ENCODE measurements at places on chromosomes 7 and 10.

DNA sequence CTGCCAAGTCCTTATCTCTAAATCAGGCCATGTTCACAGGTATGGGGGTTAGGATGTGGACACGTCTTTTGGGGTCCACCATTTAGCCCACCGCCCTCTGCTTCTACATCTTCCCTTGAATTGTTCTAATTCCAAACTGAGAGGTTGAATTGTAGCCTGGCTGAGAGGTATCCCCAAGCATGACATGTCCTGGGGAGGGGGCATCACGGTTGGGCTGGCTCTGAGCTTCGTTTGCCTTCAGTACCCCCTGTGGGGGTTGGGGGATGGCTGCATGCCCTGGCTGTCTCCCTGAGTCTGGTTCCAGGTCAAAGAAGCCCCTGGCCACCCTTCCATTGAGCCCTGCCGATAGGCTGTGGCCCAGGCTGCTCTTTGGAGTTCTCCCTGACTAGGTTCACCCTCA lies 204.6 kb downstream of the GLRX3 start:
- DNase-seq = no peak

DNA sequence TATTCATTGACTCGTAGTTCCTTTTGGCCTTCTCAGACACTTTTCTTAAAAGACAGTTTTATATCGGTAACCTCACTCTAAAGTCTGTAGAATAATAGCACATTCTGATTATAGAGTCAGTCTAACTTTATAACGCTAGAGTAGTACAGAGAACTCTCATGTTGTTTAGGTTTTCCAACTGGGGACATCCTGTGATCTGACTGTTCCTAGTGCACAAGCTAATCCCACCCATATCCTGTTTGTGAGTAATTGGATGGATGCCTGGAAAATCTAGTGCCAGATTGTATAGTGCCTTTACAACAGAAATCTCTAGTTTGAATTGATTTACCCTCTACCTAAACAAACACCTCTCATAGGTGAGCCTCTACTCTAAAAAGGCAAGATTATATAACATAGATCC lies 107.4 kb downstream of the ZEB1 start:
- no peak for DNase-seq

DNA sequence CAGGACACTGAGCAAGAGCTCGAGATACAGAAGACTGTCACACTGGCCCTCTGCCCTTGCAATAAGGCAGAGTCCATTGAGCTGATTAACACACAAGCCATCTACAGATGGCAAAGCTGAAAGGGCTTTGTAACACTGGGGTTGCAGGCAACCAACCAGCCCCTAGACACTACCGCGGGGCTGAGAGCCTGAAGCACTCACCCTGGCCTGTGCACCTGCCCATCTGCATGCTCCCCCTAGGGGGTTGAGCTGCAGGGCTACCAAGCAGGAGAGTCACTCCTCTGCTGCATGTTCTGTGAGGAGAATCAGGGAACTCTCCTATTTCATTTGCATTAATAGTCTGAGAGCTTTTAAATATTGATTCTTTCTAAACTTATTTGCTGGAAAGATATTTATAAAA lies 128.1 kb upstream of the VIPR2 start:
- no peak for DNase-seq

DNA sequence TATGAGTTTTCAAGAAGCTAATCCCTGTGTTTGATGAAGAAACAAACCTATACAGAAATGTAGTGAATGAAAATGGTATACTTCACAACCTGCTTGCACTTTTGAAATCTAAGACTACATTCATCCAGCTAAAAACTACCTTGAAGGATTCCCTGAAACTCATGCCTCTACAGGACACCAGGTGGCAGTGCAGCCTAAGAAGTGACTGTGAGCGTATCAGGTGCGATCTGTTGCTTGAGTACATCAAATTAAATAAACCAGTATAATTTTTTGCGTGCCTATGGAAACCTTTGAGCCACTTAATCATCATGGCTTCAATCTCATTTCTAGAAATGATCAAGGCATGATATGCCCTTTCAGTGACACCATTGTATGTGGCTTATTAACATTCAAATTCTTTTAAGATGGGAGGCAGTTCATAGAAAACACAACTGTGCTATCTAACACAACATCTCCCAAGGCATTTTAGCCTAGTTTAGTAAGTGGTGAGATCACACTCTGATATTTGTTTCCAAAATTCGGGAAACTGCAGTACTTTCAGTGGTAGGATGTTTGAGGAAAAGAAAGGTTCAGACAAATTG lies 57.4 kb downstream of the PPP1R17 start:
- DNase-seq = no peak

GRCh38 chr7:116357781-116358670 lies 141.5 kb upstream of the CAV2 start:
- DNase-seq = no peak

DNA sequence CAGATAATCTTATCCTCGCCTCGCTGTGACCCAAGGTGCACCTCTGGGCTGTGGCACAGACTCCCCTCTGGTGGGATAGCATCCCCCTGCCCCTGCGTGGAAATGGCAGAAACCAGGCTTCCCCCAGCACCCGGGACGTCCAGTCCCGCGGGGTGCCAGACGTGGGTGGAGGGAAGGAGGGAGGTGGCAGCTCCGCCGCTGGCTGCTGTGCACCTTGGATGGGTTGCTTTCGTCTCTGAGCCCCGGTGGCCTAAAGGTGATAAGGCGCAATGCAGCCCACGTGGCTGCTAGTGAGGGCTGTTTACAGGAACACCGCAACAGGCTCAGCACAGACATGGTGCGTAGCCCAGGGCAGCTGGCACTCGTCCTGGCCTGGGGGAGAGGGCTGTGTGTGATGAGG lies 13.6 kb upstream of the PDGFA start:
- DNase-seq = no peak

- no peak for DNase-seq
These were observed 112.3 kb downstream of the CFTR start for GRCh38 chr7:117592011-117592635.

- peak; percentile 93 for DNase-seq
These were observed 356 bp upstream of the NDUFB2 start for GRCh38 chr7:140696024-140696679.

GRCh38 chr10:93771354-93771753 lies 13.6 kb downstream of the LGI1 start:
- DNase-seq = no peak

DNA sequence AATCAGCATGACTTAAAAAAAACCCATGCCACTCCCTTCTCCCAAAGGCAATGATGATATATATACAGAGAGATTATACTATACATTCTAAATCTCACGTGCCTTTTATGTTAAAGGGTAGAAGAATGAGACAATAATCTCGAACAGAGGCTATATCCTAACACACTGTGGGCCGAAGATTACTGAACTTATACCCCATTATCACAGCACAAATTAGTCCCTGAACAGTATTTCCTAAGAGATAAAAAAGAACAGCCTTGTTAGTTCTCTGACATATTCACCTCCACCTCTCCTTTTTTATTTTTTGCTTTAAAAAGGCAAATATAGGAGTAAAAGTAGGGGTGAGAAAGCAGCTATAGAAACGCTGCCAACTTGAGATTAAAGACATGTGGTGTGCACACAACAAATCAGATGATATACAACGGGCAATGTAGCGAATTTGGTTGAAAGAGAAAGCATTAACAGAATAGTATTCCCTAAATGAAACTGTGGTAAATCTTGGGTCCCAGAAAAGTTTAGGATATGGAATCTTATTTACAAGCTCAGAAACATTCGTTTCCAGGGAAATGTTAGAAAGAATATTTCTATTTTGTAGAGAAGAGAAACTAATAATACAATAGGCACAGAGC lies 69.5 kb downstream of the JMJD1C start:
- no peak for DNase-seq

DNA sequence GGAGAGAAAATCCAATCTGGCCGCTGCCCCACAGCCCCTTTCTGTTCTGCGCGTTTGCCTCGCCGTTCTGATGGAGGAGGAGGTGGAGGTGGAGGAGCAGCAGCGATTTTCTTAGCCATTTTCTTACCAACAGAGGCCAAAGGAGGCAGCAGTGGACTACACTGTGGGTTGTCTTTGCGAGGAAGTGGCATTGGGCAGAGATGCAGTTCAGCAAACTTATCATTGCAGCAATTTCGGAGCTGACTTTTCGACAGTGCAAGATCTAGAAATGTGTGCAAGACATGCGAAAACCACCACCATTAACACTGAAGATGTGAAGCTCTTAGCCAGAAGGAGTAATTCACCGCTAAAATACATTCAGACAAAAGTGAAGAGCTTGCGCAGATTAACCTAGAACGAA lies 1.9 kb upstream of the ARL4A start:
- DNase-seq = peak; percentile 21

DNA sequence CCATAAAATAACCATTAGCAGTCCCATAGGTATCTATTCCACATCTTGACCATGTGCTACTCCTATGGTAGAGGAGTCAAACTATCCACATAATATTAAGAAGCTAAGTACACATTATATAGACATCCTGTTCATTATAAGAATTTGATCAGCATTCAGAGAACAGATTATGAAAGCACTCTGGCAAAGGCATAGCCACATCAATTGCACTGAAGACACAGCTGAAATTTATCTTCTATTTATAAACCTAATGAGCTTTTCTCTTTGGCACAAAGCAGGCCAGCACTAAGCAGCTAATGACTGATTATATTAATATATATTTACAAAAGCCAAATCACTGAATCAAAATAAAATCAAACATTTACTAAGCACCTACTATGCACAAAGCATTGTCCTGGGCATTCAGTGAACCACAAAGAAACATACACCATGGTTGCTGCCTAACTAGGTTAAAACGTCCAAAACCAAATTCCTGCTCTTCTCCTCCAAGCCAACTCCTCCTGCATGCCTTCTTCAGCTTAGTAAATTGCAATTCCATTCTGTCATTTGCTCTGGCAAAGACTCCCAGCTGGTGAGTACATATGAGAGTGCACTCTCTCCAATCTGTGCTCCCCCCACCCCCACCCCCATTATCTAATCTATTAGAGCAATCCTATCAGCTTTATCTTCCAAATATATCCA lies 122.6 kb upstream of the ASAH2 start:
- no peak for DNase-seq

- no peak for DNase-seq
These were observed 222.6 kb downstream of the MAD1L1 start for GRCh38 chr7:2010101-2010500.

DNA sequence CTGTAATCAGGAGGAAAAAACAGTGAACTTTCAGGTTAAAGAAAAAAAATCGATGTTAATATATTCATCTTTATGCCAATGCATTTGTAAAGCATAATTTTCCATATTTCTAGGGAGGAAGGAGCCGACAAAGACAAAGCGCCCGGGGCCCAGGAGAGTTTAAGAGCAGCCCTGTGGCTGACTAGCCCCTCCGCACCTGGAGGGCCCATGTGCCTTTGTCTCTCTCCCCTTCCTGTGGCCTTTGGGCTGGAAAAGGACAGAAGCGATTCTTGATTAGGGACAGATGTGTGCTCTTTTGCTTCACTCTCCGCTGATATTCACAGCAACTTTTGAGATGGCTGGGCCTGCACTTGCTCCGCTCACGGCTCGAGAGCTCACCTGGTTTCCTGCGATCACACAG lies 23.1 kb downstream of the DDC start:
- DNase-seq = no peak

DNA sequence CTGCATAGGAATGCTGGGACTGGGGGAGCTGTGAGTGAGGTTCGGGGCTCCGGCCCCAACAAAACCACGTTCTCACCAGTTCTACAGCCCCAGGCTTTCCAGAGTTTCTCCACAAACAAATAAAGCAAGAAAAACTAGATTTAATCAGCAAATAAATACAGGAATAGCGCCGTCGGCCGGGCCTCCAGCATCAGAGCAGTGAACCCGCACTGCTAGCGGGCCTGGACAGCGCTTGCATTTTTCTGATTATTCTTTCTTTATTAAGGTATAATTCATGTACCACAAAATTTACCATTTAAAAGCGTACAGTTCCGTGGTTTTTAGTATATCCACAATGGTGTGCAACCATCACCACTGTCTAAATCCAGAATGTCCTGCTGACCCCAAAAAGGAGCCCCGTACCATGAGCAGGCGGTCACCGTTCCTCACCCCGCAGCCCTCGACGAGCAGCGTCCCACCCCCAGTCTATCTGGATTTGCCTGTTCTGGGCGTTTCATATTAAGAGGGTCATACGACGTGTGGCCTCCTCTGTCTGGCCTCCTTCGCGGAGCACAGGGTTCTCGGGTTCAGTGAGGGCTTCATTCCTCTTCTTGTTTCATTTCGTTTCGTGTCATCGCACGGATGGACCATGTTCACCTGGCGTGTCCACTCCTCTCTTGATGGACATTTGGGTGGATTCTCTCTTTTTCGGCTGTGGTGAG lies 35.5 kb upstream of the FOXL3 start:
- DNase-seq = no peak

- DNase-seq = no peak
These were observed 15.4 kb downstream of the TFAM start for GRCh38 chr10:58400609-58401008.
